A549 treated with Hydrocortisone at 1 μM for 4 hours (cell line): ENCODE measurements at places on chromosomes 7 and 10. TPM values are rescaled to one million over a fixed set of nuclear protein-coding genes. Genes with fewer than 3 reads are reported as not detected.

The KLLN gene
- 0.43 to 0.80 TPM (median 0.56 TPM) in 5 replicates for total RNA-seq

The AOAH gene
- total RNA-seq: 0.12 to 0.15 TPM in 2 of 5 replicates, not detected in the others

The SUGCT gene
- 0.58 to 1.4 TPM (median 0.73 TPM) in 5 replicates for total RNA-seq

The KCNIP2 gene
- 0.49 to 0.98 TPM (median 0.75 TPM) in 5 replicates for total RNA-seq

The MALRD1 gene
- not detected in 5 replicates for total RNA-seq

The ABCB1 gene
- total RNA-seq: 0.02 to 0.29 TPM (median 0.11 TPM) in 5 replicates

The CUBN gene
- 0.06 to 0.10 TPM (median 0.08 TPM) in 5 replicates for total RNA-seq

The AKR1C8 gene
- total RNA-seq: not detected in 5 replicates

The JAKMIP3 gene
- total RNA-seq: 0.98 to 1.2 TPM (median 1.1 TPM) in 5 replicates

The SYCE1 gene
- not detected in 5 replicates for total RNA-seq

The DKK1 gene
- 445 to 509 TPM (median 469 TPM) in 5 replicates for total RNA-seq

The TMEM229A gene
- total RNA-seq: not detected in 5 replicates

The KIF20B gene
- total RNA-seq: 11.9 to 19.2 TPM (median 13.5 TPM) in 5 replicates

The GRID2IP gene
- 0.02 TPM in 1 of 5 replicates, not detected in the others for total RNA-seq

The SEMA3C gene
- total RNA-seq: 45.2 to 85.7 TPM (median 75.5 TPM) in 5 replicates

The IFIT1B gene
- not detected in 5 replicates for total RNA-seq

The TNKS2 gene
- total RNA-seq: 14.3 to 25.0 TPM (median 19.9 TPM) in 5 replicates

The MUC3A gene
- 13.5 to 23.7 TPM (median 20.2 TPM) in 5 replicates for total RNA-seq
